Activated CD4-positive, alpha-beta T cell treated with anti-CD3 and anti-CD28 coated beads for 36 hours (primary cell): ENCODE measurements at places on chromosomes 7 and 10.

DNA sequence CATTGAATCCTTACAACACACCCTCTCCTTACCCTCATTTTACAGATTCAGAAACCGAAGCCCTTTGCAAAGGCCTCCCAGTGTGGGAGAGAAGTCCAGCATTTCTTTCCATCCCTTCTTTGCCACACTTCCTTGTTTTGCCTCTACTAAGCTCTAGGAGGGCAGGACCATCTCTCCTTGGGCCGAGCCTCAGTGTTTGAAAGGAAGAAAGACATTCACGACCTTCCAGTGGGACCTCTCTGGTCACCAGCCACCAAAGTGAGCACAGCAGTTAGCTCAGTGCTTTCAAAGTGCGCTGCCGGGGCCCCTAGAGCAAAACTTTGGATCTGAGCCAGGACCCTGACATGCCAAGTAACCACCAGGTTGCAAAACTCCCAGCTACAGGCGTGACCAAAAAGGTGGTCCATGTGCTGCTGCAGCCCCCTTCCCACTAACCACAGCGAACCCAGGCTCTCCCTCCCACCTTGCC, 12.4 kb downstream of the CTBP2 start:
- no peak for DNase-seq

DNA sequence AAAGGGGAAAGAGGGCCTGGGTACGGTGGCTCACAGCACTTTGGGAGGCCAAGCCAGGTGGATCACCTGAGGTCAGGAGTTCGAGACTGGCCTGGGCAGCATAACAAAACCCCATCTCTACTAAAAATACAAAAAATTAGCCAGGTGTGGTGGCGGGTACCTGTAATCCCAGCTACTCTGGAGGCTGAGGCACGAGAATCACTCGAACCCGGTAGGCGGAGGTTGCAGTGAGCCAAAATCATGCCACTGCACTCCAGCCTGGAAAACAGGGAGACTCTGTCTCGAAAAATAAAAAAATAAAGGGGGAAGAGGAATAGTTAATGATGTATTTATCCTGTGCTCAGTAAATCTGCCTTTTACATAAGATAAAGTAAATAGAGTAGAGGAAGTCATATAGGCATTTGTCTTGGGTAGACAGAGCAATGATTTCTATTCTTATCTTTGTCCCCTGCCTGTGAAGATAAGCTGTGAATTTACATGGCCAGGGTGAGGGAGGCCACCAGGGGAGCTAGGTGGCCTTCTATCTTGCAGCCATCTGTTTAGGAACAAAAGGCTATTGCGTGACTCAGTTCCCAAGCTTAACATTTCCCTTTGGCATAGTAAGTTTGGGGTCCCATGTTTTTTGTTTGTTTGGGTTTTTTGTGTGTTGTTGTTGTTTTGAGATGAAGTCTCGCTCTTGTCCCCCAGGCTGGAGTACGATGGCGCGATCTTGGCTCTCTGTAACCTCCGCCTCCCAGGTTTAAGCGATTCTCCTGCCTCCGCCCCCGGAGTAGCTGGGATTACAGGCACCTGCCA, 73.2 kb upstream of the GTF2I start:
- DNase-seq, result no peak

GRCh38 chr7:69687739-69688433, 89.6 kb downstream of the AUTS2 start:
- no peak for DNase-seq

DNA sequence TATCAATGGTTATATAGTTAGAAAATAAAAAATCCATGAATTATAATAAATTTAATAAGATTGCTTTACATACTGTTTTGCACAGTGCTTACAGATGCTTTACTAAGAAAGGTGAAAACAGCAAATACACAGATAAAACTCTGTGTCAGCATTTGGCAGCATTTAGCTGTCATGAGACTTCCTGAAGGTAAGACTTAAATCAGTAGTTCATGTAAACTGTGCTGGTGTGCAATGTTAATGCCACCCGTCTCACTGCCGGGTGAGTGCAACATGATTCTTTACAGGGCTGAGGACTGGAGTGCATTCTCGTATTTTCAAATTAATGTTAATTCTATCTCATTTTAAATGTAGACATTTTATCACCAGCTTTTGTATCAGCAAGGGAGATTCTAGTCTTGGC, 326.2 kb upstream of the POT1 start:
- DNase-seq, result no peak

DNA sequence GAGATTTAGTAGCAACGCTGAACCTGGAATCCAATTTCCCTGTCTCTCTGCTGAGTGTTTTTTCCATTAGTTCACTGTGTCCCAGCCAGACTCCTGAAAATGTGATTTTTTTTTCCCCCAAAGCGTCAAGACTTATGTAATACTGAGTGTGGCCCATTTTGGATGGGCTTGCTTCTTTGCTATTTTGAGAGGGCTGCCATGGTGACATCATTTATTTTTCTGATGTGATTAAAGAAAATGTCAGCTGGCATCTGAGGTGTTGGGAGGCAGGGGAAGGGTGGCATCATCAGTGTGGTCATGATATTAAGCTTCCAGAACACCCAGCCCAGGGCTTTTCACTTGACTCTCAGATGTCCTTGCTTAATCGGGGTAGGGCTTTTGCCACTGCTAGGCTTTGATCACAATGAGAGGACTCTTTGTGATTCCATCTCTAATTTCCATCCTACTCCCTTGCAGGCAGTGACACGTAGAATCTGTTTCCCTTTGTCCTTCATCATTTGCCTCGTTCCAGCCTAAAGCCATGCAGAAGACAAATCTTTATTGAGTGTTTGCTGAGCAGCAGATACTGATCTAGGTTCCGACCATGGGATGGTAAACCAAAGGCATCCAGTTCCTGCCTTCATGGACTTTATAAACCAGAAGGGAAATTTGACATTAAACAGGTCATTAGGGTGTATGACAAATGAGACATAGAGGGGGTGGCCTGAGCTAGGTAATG, 7.4 kb downstream of the ZNF365 start:
- no peak for DNase-seq

- DNase-seq, result peak; percentile 4
These were observed 180.7 kb upstream of the KLF14 start for GRCh38 chr7:130914554-130915294.

- no peak for DNase-seq
These were observed 122.8 kb downstream of the SKIDA1 start for GRCh38 chr10:21402606-21403083.

DNA sequence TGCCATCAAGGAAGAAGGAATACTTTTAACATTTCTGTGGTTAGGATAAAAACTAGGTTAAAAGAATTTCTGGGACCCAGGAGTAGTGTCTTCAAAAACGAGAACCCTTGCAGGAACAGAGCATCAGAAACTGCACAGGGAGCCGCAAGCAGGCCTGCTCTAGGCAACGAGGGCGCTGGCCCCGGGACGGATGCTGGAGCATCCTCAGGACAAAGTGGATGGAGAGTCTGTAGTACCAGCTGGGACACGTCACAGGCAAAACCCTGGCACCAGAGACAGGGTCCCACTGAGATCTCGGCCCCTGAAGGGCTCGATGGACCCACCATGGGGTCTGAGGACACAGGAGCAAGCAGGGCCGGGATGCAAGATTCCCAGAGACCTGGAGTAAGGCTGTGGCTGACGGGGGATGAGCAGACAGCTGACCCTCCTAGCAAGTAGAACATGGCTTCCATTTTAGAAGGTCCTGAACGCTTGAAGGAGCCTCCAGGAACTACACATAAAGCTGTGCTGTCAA, 106.6 kb downstream of the GALNT11 start:
- no peak for DNase-seq

DNA sequence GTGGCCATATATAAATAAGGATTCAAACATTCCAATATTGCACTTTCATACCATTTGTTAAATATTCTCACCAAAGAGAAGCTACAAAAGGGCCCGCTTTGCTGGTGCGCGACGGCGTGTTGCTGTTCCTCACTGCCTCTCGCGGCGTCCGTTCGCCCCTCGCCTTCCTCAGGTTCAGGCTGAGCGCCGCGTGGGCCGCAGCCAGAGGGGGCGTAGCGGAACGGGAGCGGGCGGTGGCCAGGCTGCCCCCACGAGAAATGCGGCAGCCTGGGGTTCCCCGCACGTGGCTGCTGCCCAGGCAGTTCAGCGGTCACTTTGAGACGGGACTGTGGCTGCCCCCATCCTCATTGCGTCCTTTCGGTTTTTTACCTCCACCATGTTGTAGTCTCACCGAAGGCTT, 67.3 kb upstream of the VWDE start:
- no peak for DNase-seq

GRCh38 chr10:110612087-110612486, 32.0 kb upstream of the RBM20 start:
- no peak for DNase-seq

DNA sequence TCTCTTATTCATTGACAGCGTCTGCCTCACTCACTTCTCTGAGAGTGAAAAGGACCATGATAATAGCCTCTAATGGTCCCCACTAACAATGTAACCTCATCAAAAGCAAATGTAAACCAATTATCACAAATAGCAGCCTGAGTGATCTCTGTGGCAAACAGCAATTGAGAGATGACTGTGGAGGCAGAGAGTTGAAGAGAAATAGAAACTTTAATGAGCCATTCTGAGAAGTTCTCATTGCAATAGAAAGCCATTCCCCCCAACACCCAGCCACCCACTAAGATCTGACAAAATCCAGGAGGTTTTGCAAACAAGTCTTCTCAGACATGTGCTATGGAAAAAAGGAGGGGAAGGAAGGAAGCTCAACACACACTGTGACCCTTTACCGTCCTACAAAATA, 44.2 kb upstream of the RNF148 start:
- DNase-seq, result no peak

GRCh38 chr10:127267442-127267841, 71.1 kb upstream of the INSYN2A start:
- DNase-seq, result no peak

DNA sequence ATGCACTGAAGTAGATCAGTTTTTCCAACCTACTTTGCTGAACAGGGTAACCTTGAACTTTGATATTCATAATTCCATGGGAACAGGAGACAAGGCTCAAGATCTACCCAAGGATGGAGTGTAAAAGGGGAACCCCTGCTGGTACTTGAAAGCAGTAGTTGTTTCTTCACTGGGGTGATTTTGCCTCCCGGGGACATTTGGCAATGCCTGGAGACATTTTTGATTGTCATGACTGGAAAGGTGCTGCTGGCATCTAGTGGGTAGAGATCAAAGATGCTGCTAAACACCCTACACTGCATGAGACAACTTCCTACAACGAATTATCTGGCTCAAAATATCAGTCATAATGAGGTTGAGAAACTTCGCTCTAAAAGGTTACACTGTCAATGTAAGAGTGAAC, 214.8 kb upstream of the CTBP2 start:
- DNase-seq, result no peak

- no peak for DNase-seq
These were observed 1110.8 kb upstream of the POT1 start for GRCh38 chr7:126040114-126041045.

GRCh38 chr10:80122746-80123145, 9.8 kb upstream of the PLAC9 start:
- DNase-seq, result no peak

- no peak for DNase-seq
These were observed 71.2 kb upstream of the COL13A1 start for GRCh38 chr10:69730251-69731156.

GRCh38 chr7:118082506-118082905, 101.5 kb upstream of the LSM8 start:
- no peak for DNase-seq

- no peak for DNase-seq
These were observed 22.8 kb downstream of the GRID1 start for GRCh38 chr10:86343761-86344160.

GRCh38 chr7:20385126-20385525, 54.4 kb downstream of the ITGB8 start:
- no peak for DNase-seq

- DNase-seq, result no peak
These were observed 69.8 kb upstream of the STEAP1B start for GRCh38 chr7:22569586-22570321.

DNA sequence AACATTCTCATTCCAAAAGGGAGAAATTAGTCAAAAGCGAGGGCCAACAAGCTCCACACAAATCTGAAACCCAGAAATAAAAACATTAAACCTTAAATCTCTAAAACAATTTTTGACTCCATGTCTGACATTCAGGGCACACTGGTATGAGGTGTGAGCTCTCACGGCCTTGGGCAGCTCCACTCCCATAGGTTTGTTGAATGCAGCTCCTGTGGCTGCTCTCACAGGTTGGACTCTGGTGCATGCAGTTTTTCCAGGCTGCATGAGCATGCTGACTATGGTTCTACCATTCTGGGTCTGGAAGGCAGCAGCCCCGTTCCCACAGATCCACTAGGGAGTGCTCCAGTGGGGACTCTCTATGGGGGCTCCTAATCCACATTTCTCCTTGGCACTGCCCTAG, 887.1 kb upstream of the GHITM start:
- DNase-seq, result no peak

DNA sequence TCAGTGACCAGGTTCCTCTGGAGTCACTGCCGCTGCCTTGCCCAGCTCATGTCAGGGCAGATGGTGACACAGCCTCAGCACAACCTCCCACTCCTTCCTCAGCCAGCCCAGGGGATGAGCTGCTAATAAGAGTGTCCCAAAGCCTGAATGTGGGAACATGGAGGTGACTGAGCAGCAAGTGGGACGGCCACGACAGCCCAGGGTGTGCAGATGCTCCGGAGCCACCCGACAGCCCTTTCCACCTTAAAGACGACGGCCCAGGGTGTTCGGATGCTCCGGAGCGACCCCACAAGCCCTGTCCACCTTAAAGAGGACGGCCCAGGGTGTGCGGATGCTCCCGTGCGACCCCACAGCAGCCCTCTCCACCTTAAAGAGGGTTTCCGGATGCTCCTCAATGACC, 89.2 kb downstream of the DIP2C start:
- DNase-seq, result no peak

- no peak for DNase-seq
These were observed 4.8 kb downstream of the ANK3 start for GRCh38 chr10:60384708-60385398.

GRCh38 chr7:30430777-30431176, 47.8 kb downstream of the NOD1 start:
- DNase-seq, result no peak

DNA sequence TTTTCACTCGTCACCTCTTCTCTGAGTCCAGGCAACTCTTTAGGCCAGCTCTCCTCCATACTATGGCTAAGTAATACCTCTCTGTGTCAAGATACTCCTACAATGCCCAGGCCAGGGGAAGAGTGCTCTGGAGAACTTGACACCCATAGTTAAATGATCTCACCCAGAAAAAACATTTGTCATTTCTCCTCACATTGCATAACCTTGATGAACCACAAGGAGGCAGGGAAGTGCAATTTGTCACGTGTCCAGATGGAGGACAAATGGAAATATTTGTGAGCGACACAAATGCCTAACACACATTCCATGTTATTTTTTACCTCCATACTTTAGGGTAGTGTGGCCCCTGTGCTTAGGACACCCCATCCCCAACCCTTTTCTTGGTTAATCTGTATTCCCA, 78.3 kb downstream of the HTR7 start:
- no peak for DNase-seq

GRCh38 chr7:105826143-105826542, 50.3 kb downstream of the ATXN7L1 start:
- no peak for DNase-seq

GRCh38 chr7:126450269-126450671, 802.5 kb downstream of the GRM8 start:
- no peak for DNase-seq
